ACHN (cell line): ENCODE measurements at places on chromosomes 16 and 17.
A peak's percentile ranks its signal among the peaks of the same experiment; 100 is the strongest.

GRCh38 chr16:73781297-73781696 lies 515.3 kb upstream of the PSMD7 start:
- DNase-seq: no peak

DNA sequence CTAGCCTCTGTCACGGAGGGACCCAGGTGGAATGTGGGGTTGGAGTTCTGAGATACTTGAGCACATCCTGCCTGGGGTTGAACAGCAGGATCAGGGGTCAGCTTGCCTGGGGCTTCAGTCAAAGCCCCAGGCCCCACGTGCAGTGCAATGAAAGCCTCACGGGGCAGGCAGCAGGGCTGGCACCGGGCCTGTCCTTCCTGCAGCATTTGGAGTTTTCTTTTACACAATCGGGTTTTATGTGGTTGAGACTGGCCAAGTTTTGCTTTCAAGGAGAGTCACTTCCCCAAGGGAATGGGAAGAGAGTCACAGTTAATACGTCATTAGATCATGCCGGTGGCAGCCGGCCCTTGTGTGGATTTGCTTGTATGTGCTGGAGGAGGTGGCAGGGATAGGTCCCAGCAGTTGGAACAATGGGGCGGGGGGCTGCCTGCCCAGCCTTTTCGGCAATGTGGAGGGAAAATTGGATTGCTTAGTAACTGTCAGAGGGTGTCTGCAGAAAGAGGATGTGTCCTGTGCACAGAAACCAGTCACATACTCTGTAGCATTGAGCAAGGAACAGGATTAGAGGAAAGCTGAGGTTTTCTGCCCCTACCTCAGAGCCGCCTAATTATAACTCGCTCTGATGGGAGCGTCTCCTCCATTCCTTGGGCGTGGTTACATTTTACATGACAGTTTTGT lies 4.5 kb downstream of the RMI2 start:
- no peak for DNase-seq

DNA sequence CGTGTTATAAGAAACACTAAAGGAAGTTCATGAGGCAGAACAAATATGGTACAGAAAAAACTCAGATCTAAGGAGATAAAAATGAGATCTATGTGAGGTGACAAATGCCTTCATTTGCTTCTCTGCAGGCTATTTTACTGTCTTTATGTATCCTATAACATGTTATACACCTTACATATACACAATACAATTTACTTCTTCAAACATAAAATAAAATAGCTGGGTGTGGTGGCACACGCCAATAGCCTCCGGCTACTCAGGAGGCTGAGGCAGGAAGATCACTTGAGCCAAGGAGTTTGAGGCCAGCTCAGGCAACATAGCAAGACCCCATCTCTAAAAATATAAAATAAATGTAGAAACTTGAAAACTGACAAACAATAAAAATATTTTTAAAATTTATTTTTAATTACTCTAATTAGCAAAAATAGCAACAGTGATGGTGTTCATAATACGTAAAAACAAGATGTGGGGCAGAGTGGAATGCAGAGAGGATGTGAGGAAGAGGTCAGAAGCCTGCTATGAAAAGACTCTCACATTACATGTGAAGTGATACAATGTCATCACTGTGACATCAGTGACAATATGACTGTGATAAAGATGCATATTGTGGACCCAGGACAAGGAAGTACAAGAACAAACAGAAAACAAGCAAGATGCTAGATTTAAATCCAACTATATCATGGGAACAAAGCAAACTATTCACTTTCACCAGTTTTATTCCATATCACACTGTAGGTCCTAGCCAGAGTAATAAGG lies 31.0 kb downstream of the VPS53 start:
- DNase-seq: no peak

- DNase-seq: no peak
Measured at GRCh38 chr16:1277617-1278282, 21.9 kb downstream of the TPSD1 start.

- no peak for DNase-seq
Measured at GRCh38 chr16:67216612-67217490, 10.1 kb upstream of the TMEM208 start.

DNA sequence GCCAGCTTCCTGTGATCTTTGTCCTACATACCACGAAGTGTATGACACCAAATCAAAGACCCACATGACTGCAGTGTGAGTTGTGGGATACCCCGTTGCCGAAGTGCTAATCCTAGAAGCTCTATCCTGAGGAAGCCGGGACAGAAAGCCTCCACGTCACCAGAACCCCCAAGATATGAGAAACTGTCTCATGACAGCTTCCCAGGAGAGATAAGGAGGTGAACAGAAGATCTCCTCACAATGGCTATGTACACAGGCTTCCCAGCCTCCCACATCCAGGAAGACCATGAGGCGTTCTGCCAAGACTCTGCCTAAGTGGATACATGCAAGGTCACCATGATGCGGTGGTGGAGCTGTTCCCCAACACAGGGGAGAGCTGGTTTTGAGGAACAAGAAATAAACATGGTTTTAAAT lies 37.1 kb downstream of the TRIM25 start:
- no peak for DNase-seq

DNA sequence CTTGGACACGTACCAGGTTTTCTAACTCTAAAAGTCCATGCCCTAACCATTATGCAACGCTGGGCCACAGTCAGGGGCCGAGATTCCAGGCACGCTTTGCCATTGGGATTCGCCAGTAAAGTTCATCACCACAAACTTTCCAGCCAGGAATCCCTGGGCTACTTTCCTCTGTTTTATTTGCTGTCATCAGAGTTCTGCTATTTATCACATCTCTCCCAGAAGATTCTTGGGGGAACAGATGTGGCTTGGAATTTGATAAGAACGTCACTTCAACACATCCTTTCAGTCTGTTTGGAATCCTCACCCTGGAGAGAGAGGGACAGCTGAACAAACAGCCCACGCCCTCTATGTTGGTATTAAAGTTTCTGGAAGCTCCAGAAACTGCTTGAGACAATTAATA lies 109.6 kb upstream of the CACNG3 start:
- DNase-seq: no peak

DNA sequence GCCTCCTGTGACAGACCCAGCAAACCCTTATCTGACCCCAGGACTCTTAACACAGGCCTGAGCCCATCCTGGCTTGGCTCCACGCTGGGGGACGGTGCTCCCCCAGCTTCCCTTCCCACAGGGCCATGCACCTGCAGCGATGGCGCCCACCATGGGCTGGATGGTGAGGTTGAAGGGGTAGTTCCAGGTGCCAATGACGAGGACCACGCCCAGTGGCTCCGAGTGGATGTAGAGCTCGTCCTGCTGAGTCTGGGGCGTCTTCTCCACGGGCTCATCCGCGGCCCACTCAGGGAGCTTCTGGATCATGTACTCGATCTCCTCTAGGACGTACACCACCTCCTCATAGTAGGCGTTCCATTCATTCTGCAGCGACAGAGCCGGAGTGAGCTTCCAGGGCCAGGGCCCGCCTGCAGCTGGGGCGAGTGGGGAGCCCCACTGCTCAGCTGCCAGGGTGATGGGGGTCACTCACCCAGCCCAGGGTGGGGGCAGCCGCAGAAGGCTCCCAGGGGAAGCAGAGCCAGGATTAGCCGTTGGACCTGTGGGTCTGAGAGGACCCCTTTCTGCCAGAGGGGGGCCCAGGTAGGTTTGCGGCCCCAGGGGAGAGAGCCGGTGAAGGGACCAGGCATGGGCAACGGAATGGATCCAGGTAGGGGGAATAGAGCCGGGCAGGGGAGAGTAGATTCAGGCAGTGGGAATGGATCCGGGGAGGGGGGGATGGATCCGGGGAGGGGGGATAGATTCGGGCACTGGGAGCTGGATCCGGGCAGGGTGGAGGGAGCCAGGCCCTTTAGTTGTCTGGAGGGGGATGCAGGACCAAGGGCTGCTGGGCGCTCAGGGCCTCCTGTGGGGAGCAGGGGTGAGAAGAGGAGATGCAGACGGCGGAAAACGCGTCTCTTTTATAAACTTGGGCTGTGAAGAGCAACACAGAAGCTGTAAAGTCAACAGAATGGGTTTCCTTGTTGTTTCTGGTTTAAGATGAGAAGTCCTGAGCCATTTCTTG lies 4.7 kb downstream of the ALDH3A1 start:
- no peak for DNase-seq

DNA sequence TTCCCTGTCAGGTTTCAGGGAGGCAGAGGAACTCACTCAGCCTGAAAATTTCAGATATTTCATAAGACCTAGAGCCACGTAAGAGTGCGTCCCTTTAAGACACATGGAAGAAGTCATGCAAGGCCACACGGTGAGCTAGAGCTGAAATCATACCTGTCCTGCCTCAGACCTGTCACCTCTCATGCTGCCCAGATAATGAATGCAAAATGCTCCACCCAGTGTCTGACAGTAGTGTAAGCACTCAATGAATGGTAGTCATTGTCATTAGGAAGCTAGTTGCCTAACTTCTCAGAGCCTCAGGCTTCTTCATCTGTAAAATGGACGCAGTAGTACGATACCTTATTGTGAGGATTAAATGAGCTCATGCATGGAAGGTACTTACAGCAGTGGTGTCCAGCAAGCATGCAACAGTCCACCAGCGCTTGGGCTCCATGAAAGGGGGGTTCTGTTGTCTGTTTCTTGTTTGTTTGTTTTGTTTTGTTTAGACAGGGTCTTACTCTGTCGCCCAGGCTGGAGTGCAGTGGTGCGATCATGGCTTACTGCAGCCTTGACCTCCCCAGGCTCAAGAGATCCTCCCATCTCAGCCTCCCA lies 60.7 kb downstream of the WSB1 start:
- peak; percentile 24 for DNase-seq

DNA sequence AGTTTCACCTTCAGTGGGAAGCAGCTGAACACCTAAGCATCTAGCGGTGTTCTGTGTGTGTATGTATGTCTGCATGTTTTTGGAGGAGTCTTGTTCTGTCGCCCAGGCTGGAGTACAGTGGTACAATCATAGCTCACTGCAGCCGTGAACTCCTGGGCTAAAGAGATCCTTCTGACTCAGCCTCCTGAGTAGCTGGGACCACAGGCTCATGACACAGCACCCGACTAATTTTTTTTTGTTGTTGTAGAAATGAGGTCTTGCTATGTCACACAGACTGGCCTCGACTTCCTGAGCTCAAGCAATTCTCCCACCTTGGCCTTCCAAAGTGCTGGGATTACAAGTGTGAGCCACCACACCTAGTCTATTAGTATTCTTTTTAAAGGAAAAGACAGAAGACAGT lies 30.2 kb upstream of the FAAP100 start:
- DNase-seq: no peak

DNA sequence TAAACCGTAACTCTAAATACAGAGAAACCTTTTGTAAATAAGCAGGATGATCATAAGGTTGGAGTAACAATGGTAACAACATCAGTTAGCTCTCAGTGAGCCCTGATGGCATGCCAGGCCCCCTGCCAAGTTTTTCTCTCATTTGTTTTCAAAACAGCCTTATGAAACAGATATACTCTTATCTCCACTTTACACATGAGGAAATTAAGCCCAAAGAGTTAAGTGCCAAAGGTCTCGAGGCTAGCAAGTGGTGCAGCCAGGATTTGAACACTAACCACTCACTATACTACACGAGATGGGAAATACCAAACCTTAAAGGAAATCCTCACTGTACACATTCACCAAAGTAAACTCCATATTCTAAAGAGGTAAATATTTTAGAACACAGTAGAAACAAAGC lies 15.0 kb downstream of the USP31 start:
- no peak for DNase-seq

DNA sequence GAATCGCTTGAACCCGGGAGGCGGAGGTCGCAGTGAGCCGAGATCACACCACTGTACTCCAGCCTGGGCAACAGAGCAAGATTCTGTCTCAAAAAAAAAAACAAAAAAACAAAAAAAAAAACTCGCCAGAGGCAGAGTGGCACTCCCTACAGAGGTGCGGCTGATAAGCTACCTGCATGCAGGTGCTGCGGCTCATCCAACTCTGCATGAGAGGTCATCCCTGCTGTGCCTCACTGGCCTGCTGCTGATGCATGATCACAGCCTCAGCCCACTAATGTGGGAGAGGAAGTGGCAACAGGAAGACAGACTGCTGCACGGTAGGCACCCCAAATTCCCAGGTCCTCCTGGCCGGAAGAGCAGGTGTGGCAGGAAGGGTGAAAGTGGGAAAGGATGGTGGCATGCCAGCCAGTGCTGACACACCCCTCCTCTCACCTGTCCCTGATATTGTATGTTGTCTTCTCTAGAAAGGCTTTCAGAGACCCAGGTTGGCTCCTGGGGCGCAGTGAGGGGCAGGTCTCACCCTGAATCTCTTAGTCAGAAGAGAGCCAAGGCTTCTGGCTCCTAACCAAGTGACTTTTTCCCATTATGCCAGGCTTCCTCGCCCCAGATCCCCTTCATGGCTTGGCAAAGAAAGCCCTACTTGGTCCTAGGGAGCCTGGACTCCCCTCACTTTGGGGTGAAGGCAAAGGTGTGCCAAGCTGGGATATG lies 11.8 kb downstream of the NXPH3 start:
- DNase-seq: no peak

- no peak for DNase-seq
Measured at GRCh38 chr16:67299269-67299668, 19.9 kb downstream of the PLEKHG4 start.

- DNase-seq: no peak
Measured at GRCh38 chr17:2700030-2700490, 11.5 kb downstream of the CLUH start.

DNA sequence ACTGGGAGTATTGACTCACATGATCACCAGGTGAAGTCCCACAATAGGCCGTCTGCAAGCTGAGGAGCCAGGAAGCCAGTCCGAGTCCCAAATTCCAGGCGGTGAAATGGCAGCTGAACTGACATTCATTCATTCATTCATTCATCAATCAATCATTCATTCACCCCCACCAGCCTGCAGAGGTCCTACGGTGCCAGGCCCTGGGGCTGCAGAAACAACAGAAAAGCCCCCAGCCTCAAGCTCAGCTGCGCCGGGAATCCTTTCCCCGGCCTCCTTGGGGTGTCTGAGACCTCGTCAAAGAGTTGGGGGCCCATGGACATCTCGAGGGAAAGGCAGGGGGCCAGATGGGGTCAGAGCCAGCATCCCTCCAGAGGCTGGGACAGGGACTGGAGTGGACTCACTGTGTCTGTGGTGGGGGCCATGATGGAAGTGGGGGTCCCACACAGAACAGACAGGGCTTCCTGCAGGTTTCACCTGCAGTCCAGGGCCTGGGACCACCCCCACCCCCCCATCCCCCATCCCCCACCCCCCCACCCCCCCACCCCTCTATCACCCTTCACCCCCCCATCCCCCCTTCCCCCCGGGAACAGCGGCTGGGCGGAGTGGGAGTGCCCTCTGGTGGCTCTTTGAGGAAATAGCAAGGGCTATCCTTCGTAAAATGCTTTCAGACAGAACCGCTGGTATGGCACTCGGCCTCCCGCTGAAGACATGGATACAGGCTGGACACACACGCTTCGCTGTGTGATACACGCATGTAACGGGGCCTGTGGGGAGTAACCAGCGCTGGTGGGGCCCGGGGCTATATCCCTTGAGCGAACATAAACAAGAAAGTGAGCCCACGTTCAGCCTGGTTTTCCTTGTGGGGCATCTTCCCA lies 8.5 kb upstream of the ZC3H18 start:
- peak; percentile 62 for DNase-seq

DNA sequence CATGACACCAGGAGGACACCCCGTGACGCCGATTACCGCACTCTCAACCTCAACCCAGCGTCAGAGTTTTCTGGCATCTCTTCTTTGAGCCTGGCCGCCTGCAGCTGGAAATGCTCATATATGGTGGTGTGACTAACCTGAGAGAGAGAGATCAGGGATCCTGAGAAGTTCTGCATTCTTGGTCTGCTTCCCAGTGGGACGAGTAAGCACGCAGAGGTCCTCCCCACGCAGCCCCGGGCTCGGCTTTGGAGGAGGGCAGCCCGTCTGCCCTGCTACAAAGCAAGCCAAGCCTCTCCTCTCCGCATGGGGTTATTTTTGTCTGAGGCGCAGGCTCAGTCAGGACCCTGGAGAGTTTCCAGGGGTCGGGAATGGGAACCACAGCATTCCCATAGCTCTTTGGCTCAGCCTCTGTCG lies 16.5 kb downstream of the CRISPLD2 start:
- peak; percentile 100 for DNase-seq

- DNase-seq: no peak
Measured at GRCh38 chr17:58320570-58321323, 7.8 kb downstream of the TSPOAP1 start.
